ENCODE measurements at places on chromosomes 3 and 15.
A peak's percentile ranks its signal among the peaks of the same experiment; 100 is the strongest.

DNA sequence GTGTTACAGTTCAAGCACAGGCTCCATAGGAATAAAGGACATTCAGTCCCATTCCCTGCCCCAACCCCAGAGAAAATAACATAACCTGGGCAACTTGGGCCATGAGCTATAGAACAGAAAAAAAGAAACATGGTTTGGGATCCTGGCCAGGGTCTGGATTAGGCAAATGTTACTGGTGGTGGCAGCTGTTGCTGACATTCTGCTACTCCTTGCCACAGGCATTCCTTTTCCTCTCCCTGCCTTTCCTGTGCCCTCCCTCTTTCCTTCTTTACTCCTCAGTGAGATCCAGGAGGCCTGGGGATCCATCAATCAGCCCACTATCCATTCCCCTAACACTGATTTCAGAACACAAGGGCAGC, 129.1 kb downstream of the NTRK3 start:
- no peak for DNase-seq

GRCh38 chr3:61955483-61955882, 394.1 kb downstream of the PTPRG start:
- DNase-seq = no peak

- no peak for DNase-seq
Measured at GRCh38 chr3:120137548-120137947, 43.3 kb upstream of the GSK3B start.

GRCh38 chr3:134366928-134367811, 7.1 kb downstream of the AMOTL2 start:
- no peak for DNase-seq

- peak; percentile 88 for DNase-seq
Measured at GRCh38 chr3:165643425-165643824, 193.8 kb downstream of the BCHE start.

DNA sequence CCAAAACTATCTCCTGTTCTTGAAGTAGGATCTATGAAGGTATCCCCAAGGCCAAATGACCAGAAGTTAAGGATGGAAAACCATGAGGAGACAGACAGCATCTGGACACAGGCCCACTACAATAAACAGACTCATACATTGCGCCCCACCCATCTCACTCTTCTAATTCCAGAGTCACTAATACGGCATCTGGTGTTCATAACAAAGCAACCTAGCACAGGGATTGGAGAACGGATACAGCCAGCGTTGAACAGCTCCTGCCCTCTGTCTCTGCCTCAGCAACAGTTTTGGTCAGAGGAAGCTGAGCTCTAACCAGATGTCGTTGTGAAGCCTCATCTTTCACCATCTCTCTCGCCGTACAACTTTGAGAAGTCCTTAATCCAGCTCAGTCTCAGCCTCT, 44.5 kb upstream of the CCDC80 start:
- no peak for DNase-seq
